ENCODE measurements at places on chromosomes 16 and 17.
A peak's percentile ranks its signal among the peaks of the same experiment; 100 is the strongest.

- DNase-seq: peak; percentile 37
Observed at GRCh38 chr16:48434653-48435317, 49.6 kb upstream of the SIAH1 start.

GRCh38 chr17:53722407-53722806, 100.3 kb upstream of the KIF2B start:
- DNase-seq: no peak

- DNase-seq: peak; percentile 99
Observed at GRCh38 chr17:81393684-81394376, 1.4 kb upstream of the BAHCC1 start.

DNA sequence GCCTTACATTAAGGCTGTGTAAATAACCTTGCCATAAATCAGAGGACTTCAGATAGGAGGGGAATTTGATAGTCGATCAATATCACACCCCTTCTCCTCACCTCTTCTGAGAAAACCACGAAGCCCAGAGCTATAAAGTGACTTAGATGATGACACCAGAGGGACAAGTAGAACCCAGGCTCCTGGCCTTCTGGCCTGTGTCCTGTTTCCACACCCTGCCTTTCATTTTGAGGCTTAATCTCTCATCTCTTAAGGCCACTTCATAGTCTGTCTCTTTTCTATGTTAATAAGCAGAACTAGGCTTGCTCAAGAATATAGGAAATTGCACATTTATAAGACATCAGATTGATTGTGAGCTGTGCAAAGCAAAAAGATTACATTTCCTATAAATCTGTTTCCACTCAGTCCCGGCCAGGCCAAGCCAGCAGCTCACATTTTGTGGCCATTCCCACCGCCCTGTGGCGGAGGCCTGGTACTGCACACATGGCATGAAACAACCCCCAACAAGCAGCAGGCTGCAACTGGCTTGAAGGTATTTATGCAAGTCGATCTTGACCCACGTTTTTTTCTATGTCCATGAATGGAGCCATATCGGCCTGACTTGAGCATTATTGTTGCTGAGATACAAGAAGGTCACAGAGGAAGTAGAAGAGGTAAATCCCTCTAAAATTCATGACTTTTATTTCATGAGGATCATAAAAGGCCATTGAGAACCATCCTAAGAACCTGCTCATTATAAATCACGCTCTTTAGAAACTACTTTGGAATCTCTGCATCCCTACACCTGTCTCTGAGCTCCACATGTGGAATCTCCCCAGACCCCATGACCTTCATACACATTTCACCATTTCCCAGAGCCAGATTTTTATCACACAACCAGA, 93.7 kb downstream of the PMP22 start:
- DNase-seq: peak; percentile 42

GRCh38 chr17:19673623-19674022, 25.1 kb downstream of the ALDH3A2 start:
- no peak for DNase-seq

GRCh38 chr17:1509290-1509881, 7.0 kb downstream of the INPP5K start:
- DNase-seq: no peak

DNA sequence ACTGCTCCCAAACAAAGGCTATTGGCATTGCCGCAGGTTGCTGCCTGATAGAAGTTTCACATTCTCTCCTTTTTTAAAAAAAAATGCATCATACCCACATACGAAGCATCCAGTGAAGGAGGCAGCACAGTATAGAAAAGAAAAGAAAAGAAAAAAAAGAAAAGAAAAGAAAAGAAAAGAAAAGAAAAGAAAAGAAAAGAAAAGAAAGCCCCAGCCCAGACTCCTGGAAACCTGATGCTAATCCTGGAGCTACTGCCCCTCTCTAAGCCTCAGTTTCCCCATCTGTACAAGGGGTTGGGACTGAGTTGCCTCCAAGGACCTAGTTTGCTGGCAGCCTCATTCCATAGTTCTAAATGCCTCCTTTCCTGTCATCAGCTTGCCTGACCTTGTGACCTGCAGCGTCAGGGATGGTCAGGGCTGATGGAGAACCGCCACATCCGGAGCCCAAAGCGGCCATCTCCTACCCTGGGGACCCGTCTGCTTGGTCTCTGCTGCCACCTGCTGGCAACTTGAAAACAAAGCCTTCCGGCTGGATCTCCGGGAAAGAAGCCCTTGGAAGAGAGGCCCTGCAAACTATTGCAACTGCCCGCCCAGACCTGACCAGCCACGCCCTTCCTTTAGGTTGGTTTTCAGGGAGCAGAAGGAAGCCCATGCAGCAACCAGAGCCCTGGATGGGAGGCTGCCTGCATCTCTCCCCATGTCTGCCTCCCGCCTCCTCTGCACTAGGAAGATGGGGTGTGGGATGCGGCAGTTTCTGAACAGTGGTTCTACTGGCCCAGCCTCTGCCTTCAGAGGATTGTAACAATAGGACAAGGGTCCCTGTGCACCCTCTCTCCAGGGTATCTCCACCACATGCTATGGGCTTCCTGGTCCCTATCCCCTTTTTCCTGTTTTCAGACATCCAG, 13.0 kb downstream of the AIPL1 start:
- DNase-seq: peak; percentile 35

DNA sequence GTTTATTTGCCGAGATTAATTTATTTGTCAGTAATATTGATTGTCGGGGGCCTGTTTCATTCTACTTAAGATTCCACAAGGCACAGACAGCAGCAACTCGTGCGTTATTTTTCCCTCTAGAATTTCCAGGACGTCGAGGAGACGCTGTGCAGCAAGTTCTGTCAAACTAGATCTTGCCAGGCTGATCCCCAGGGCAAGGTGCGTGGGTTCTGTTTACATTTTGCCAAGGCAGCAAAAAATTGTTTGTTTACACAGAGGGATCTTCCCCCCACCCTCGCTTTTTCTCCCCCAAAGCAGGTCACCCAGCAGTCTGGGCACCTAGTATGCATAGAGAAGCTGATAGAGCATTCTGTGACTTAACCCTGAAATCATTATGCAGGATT, 111.4 kb downstream of the IRX3 start:
- no peak for DNase-seq

GRCh38 chr17:47200325-47200664, 8.9 kb upstream of the MYL4 start:
- no peak for DNase-seq

GRCh38 chr16:82439678-82440293, 187.0 kb upstream of the CDH13 start:
- no peak for DNase-seq

- no peak for DNase-seq
Observed at GRCh38 chr16:17320009-17320408, 150.8 kb downstream of the XYLT1 start.

DNA sequence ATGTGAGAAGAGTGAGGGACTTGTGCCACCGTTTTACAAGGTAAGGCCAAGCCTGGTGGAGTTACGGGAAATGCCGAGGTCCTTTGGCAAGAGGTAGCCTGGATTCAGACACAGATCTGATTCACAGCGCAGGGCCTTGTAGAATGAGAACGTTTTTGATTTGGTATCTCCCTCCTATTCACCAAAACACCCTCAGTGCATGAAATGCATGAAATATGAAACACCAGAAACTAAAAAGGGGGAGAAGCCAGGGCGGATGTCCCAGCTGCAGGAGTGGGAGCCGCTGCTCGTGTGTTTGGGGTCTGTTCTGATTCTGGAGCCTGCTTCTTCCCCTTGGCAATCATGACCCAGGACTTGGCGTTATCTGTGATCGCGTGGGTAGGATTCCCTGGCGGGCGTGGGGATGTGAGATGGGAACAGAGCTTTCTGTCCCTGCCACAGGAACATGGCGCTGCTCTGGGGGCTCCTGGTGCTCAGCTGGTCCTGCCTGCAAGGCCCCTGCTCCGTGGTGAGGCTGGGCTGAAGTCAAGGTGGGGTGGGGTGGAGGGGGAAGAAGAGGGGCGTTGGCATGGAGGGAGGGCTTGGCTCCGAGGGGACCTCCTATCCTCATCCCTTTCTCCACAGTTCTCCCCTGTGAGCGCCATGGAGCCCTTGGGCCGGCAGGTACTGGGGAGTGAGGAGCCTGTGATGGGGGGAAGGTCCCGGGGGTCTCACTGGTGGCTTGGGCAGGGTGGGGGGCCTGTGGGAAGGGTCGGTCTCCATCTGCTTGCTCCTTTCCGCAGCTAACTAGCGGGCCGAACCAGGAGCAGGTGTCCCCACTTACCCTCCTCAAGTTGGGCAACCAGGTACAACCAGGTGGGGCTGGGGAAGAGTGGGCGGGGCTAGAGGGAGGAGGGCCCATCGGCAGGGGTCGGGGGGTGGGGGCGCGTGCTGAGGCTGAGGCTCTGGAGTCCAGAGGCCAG, 2.2 kb downstream of the SERPINF2 start:
- DNase-seq: no peak

GRCh38 chr17:38703742-38704605, 1.1 kb upstream of the MLLT6 start:
- peak; percentile 93 for DNase-seq

DNA sequence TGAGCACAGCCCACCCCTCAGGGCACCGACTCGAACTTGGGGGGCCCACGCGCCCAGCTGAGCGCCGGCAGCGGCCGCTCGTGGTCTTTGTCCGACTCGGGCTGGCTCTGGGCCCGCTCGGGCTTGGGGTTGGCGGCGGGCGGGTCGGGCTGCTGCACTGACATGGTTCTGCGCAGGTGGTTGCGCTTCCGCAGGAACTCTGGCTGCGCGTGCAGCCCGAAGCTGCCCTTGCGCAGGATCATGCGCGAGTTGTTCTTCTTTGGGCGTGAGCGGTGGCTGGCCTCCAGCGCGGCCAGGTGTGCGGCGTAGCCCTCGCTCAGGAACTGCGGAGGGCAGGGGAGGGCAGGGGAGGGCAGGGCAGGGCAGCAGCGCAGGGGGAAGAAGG, 11.1 kb downstream of the PIMREG start:
- DNase-seq: peak; percentile 32

GRCh38 chr16:54412777-54413455, 126.3 kb upstream of the IRX3 start:
- DNase-seq: no peak

DNA sequence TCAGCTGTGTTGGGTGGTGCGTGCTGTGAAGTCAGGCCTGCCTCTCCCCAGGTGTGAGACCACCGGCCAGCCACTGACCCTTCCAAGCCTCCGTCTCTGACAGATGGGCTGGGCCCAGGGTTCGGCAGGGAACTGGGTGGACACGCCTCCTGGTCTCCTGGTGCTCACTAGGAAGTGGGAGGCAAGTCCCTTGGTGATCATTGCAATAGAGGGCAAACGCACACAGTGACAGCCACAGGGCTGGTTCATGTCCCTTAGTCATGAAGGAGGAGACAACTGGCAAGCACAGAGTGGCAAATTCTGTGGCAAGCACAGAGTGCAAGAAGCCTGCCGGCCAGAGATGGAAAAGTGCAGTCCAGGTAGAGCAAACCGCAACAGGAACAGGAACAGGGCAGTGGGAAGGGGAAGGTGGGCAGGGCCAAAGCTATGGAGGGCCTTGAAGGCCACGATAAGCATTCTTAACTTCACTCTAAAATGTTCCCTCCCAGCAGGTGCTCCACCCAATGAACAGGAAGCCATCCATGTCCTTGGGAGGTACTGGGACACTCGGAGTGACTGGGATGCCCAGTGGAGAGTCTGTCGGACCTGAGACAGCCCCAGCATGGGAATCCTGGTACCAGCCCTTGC, 21.9 kb downstream of the USP7 start:
- DNase-seq: no peak

- DNase-seq: no peak
Observed at GRCh38 chr17:40536295-40537171, 28.7 kb downstream of the CCR7 start.

DNA sequence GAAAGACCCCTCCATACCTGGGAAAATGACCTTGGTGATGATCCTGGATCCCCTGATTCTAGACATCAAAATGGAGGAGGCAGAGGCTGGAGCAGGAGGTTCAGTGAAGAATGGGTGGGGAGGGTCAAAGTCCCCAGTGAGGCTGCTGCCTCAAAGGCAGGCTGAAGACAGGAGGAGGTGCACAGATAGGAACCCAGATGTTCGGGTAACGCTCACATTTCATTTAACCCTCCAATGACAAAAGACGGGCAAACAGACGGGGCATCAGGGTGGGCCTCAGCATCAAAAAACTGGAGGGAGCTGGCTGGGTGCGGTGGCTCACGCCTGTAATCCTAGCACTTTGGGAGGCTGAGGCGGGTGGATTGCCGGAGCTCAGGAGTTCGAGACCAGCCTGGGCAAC, at the start of gene ANKRD40CL:
Gene ANKRD40CL (minus strand): TSS at position 73 of the 400 bp plus-strand sequence. CDS start 605 bp downstream, outside the sequence.
- DNase-seq: no peak

DNA sequence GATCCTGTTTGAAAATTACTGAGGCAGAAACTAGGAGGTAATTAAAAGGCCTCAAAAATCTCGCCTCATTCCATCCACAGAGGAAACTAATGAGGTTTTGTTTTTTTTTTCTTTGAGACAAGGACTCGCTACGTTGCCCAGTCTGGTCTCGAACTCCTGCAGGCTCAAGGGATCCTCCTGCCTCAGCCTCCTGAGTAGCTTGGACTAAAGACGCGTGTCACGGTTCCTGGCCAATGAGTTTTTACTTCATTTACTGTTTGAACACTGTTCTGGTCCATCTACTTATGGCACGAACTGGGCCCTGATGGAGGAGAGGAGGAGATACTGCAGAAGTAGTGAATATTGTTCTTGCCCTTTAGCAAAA, 600 bp upstream of the BLTP2 start:
- DNase-seq: no peak

- DNase-seq: no peak
Observed at GRCh38 chr16:83552930-83553329, 254.8 kb upstream of the HSBP1 start.

DNA sequence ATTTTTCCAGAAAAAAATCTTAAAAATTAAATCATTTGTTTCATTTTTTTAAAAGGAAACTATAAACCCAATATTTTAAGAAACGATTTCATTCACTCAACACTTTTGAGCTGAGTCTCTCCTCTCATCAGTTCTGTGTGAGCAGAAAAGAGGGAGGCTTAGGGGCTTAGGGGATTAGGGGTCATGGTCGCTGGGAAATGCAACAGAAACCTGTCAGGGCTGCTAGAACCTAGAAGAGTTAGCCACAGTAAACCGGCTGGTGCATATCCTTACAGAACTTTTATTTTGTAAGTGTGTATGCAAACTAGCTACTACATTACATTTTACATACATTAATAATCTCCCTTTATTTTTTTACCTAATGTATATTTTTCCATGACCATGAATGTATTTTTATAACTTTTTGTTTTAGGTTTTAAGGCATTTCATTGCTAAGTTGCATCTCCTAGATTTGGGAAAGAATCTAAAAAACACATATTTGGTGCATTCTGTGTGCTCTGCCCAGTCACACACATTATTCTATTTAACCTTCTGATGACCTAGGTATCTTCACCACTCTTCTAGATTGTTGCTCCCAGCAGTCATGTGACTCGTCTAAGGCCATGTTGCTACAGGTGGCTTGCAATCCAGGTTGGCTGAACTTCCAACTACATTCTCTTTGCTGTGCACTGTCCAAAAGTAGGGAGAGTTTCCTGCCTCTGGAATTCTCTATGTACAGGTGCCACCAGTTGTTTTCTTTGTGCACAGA, 24.4 kb downstream of the TBC1D3B start:
- no peak for DNase-seq

DNA sequence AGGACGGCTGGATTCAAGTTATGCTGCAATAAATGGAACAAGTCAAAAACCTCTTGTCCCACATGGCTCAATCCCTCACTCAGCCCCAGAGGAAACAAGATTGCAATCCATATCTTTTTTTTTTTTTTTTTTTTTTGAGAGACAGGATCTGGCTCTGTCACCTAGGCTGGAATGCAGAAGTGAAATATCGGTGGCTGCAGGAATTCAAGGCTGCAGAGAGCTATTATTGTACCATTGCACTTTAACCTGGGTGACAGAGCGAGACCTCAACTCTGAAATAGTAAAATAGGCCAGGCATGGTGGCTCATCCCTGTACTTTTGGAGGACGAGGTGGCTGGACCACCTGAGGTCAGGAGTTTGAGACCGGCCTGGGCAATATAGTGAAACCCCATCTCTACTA, 2.7 kb upstream of the PDE6G start:
- no peak for DNase-seq

GRCh38 chr16:20851601-20852000, 45.3 kb downstream of the REXO5 start:
- no peak for DNase-seq
